Activated CD4-positive, alpha-beta T cell treated with anti-CD3 and anti-CD28 coated beads, Interleukin-2, amount 10 ng/mL, durations not matched to agents 7 days and 5 days (primary cell): ENCODE measurements at places on chromosomes 2 and 18.

- DNase-seq, result no peak
These were observed 18.8 kb downstream of the MPPE1 start for GRCh38 chr18:11889284-11889683.

GRCh38 chr18:58605027-58606020, 23.6 kb downstream of the ALPK2 start:
- DNase-seq, result peak; percentile 24

DNA sequence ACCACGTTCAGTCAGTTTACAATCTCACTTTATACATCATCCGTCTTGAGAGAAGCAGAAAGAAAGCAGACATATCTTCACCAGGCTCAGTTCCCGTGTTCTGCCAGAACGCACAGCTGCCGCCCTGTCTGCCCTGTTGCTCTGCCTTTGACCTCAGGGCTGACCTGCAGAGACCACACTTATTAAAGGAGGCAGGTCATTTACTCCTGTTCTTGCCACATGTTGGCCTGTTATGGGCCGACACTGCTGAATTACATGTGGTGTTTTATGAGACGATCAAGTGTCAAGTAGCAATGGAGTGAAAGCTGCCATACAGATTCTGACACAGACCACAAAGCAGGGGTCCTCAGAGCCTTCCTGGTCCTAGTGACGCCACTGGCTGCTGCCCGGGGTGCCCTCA, 232.2 kb downstream of the TTC32 start:
- no peak for DNase-seq

GRCh38 chr2:146004462-146004861, 1484.5 kb upstream of the ZEB2 start:
- DNase-seq, result no peak

GRCh38 chr2:30914456-30914855, 107.2 kb upstream of the CAPN13 start:
- no peak for DNase-seq

DNA sequence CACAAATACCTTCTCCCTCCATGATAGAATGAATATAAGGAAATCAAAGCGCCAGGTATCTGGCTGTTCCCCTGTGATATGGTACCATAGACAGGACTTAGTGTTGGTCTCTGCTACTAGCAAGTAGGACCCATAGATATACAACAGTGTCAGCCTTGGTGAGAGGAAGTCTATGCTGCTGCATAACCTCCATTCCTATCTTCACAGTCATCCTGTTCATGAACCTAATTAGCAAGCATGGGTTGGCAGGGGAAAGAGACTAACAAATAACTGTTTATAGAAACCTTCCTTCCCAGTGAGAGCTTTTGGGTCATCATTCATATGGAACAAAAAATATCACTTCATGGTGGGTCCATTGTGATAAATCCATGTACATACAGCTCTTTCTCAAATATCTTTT, 188.9 kb upstream of the FAM98A start:
- DNase-seq, result no peak

- no peak for DNase-seq
These were observed 153.2 kb downstream of the DDX1 start for GRCh38 chr2:15744820-15745219.

- no peak for DNase-seq
These were observed 3.8 kb downstream of the VPS54 start for GRCh38 chr2:64015391-64015790.

DNA sequence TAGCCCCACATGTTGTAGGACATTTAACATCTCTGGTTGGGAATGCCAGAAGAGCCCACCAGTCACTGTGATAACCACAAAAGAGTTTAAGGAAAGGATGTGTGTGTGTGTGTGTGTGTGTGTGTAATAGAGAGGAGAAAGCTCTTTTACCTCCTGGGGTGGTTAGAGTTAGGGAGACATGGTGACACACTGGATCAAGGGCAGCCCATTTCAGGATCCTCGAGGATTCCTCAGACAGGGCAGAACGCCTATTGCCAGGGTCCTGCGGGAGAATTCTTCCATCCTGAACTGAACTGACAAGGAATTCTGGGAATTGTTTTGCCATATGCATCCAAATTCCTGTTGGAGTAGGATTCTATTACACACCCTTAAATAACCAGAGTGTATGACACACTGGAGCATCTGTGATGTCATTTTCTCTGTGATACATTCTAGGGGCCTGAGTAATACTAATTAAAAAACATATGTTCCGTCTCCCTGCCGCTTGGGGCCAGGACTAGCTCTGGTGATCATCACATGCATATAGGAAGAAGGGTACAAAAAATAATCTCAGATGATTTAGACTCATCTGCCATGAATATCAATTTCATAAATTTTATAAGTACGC, 156.4 kb upstream of the MMADHC start:
- no peak for DNase-seq

DNA sequence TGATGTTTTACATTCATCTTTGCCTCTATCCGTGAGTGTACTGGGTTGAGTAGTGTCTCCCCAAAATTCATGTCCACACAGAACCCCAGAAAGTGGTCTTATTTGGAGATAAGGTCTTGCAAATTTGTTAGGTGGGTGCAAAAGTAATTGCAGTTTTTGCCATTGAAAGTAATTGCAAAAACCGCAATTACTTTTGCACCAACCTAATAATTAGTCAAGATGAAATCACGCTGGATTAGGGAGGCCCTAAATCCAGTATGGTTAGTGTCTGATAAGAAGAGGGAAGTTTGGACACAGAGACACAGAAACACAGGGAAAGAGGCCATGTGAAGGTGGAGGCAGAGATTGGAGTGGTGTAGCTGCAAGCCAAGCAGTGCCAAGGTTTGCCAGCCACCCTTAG, 57.8 kb upstream of the SPRED2 start:
- DNase-seq, result no peak

- no peak for DNase-seq
These were observed 457.2 kb upstream of the HS6ST1 start for GRCh38 chr2:128775914-128776285.

DNA sequence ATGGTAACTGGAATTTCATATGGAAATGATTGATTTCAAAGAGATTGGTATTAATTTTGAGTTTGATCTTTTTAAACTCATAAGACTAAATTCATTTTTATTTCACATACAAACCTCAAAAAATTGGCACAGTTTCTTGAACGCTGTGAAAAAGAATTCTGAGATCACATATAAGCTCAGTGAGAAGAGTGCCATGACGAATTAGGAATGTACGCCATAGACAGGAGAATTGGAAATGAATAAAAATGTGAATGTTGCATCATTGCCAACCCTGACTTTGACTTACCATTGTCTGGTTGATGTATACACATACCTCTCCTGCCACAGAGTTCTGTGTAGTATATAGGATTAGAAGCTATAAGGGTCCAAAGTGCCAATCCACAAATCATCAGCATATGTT, 290.4 kb upstream of the ZC3H15 start:
- no peak for DNase-seq

- no peak for DNase-seq
These were observed 2.4 kb downstream of the CTIF start for GRCh38 chr18:48541026-48541746.

GRCh38 chr2:239908308-239908707, 116.8 kb downstream of the NDUFA10 start:
- no peak for DNase-seq

- no peak for DNase-seq
These were observed 47.2 kb downstream of the TMEM178A start for GRCh38 chr2:39712953-39713352.

GRCh38 chr2:218876562-218877219, 4.0 kb upstream of the WNT10A start:
- DNase-seq, result peak; percentile 67

DNA sequence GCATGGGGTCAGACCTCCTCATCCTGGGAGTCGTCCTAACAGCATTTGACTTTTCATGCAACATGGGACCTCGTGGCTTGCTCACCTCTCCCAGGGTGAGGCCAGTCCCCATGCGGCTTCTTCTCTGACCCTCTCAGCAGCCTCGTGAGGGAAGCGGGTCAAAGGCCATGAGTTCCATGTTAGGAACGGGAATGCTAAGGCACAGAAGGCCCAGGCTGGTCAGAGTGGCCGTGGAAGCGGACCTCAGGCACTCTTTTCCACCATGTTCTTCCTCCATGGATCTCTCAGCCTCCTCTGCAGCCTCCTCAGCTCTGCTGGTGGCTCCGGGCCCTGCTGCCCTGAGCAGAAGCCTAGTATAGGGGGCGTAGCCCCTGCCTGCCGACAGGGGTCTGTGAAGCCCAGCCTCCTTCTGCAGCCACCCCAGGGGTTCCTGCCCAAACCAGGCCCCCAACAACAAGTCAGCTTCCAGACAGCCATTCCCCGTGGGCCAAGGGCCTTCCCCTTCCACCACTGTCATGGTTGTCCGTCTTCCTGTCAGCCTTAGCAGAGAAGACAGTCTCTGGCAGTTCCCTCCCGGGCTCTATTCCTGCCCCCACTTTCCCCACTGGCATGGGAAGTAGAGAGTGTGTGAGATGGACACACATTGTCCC, 60.0 kb upstream of the OTOF start:
- DNase-seq, result no peak

- peak; percentile 44 for DNase-seq
These were observed 221.9 kb downstream of the DYM start for GRCh38 chr18:49238433-49239042.

DNA sequence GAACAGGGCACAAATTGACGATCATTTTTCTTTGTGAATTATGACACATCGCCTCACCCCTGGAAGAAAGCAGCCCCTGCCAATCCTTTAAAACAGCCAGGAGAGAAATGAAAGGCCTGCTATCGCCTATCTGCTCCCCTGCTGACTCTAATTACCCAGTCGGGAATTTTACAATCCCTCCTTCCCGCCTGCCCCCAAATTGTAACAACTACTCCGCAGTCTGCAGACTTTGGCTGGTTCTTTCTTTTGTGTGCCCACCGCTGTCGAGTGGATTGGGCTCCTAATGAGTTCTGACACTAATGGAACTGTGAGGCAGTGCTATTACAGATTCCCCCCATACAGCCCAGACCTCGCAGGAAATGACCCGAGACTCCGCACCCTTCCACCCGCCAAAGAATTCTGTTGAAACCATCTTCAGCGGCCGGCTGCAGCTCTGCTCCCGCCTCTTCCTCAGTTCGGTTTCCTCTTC, 281.2 kb upstream of the PARD3B start:
- no peak for DNase-seq

- DNase-seq, result no peak
These were observed 17.3 kb upstream of the GATA6 start for GRCh38 chr18:22152093-22152492.

DNA sequence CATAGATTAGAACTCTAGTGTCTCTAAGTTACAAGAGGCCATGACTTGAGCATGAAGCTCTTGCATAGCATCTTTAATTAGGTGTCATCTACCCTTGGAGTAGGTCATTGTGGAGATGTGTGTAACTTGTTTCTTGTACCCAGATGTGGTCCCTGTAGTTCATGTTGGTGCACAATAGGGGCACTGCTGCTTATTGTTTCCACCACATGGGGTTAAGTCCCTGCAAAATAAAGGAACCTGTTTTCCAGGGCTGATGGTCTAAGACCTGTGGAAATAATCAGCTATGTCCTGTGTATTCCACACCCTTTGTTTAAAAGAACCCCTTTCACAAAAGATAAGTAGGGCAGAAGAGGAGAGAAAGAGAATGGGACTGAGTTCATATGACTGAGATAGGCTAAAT, 28.6 kb downstream of the ASXL3 start:
- DNase-seq, result no peak

DNA sequence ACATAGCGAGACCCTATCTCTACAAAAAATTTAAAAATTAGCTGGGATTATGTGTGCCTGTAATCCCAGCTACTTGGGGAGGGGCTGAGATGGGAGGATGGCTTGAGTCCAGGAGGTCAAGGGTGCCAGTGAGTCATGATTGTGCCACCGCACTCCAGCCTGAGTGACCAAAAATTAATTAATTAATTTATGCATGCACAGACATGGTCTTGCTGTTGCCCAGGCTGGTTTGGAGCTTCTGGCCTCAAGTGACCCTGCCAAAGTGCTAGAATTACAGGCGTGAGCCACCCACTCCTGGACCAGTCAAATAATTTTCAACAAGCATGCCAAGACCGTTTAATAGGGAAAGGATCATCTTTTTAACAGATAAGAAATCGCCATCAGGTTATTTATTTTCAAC, 57.7 kb upstream of the TFCP2L1 start:
- no peak for DNase-seq

- DNase-seq, result no peak
These were observed 243.0 kb upstream of the SPRED2 start for GRCh38 chr2:65675350-65675749.

DNA sequence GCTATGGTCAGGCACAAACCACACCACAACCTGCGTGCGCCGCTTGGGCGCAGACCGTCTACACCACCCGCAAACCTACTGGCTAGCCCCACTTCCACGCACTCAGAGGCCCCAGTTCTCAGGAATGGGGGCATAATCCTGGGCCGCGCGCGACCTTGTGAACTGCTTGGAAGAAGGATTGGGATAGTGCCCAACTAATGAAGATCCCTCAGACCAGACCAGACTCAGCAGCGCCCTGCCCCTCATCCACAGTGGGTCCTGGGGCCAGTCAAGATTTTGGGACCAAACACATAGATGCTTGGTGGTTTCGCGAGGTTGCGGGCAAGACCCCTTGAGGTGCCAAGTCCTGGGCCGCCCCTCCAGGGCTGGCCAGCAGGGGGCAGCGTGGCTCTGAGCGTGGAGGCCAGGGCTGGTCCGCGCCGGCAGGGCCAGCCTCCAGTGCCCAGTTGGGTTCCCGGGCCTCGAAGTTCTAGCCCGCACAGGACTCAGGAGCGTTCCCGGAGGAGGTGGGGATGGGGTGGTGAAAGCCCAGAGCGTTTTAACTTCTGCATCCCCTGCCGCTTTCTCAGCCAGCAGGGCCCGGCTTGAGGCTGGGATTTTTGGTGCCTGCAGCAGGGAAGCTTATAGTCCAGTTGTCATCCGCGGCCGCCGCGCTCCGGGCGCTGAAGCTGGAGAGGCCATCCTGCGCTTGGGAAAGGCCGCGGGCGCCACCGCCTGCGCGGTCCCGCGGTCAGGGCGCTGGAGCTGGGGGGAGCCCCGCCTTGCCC, 8.3 kb downstream of the OSR1 start:
- DNase-seq, result peak; percentile 46

DNA sequence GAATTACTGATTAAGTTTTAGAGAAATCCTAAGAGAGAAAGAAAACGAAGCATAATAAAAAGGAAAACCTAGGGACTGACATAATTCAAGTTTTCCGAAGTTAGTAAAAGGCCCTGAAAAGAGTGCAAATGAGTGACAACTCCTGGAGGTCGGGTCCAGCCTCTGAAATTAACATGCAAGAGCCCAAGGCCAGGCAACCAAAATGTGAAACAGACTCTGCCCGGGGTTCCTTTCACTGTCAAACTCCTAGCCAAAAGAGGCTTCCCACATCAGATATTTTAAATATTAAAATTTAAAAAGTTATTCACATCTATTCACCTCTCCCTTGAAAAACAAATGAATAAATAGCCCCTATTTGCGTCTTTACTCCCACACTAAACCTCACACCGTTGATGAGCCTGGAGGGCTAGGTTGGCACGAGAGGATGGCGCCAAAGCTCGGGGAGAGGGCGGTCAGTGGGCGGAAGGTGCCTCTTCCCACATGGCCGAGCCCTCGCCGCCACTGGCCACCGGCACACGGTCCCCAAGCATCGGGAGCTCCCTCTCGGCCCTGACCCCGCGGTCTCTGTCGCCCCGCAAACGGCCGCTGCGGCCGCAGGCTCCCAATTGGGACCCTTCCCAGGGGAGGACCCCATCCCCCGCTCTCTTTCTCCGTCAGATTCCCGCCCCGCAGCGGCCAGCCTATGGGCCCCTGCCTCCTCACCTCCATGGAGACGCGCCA, 630 bp downstream of the PPM1G start:
- DNase-seq, result peak; percentile 25

- no peak for DNase-seq
These were observed 20.9 kb downstream of the ANXA4 start for GRCh38 chr2:69762513-69763494.

- no peak for DNase-seq
These were observed 76.4 kb upstream of the PARD3B start for GRCh38 chr2:204468746-204469429.
